ENCODE measurements at places on chromosomes 7 and 10.

GRCh38 chr10:72375585-72375984, 20.9 kb upstream of the DNAJB12 start:
- DNase-seq = no peak

- no peak for DNase-seq
These were observed 619.5 kb upstream of the SEMA3D start for GRCh38 chr7:85806321-85806720.

DNA sequence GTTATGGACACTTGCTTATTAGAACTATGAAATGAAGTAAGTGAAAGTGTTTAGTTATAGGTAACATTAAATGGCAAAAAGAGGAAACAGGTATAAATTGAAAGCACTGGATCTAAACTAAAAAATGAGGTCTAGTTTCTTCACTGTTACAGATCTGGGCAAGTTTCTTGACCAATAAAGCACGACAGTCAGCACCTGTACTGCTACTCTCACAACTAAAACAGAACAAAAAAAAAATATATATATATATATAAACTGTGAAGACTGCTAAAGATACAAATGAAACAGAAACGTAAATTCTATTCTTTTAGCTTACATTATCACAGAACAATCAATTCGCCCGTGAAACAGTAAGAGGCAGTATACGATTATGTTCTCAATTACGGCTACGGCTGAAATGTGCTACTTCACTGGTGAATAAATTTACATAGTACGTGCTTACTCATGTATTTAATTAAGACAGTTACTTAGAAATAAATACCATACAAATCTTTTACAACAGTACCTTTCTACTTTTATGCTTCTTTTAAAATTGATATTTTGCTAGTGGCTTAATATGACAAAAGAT, 4.2 kb downstream of the AHR start:
- no peak for DNase-seq

- no peak for DNase-seq
These were observed 82.7 kb downstream of the RPS24 start for GRCh38 chr10:78116361-78116760.

DNA sequence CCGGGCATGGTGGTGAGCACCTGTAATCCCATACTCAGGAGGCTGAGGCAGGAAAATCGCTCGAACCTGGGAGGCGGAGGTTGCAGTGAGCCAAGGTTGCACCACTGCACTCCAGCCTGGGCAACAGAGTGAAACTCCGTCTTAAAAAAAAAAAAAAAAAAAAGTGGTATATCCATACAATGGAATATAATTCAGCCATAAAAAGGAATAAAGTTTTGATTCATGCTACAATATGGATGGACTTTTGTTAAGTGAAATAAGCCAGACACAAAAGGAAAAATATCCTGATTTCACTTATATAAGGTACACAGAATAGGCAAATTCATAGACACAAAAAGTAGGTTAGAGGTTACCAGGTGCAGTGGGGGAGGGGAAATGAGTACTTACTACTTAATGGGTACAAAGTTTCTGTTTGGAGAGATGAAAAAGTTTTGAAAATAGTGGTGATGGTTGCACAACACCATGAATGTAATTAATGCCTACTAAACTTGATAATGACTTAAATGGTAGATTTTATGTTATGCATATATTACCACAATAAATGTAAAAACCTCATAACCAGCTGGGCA, 53.9 kb downstream of the FGFR2 start:
- no peak for DNase-seq

DNA sequence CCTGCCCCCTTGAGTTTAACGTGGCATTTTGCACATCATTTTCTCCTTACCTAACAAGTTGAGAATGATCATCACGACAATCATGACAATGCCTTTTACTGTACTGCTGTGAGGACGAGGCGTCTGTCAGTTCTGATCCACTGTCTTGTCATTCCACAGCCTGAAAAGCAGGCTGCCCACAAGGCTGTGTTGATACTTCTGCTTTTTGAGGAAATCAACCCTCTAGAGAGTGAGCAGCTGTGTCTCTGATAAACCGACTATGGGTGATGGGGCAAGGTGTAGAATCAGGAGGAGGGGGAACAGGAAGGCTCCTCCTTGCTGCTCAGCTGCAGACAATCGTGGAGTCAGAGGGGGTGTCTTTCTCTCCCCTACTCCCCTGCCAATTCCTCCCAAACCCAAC, 30.6 kb upstream of the C10orf120 start:
- DNase-seq = no peak

- DNase-seq = no peak
These were observed 106.7 kb downstream of the LRMDA start for GRCh38 chr10:75538144-75538543.

DNA sequence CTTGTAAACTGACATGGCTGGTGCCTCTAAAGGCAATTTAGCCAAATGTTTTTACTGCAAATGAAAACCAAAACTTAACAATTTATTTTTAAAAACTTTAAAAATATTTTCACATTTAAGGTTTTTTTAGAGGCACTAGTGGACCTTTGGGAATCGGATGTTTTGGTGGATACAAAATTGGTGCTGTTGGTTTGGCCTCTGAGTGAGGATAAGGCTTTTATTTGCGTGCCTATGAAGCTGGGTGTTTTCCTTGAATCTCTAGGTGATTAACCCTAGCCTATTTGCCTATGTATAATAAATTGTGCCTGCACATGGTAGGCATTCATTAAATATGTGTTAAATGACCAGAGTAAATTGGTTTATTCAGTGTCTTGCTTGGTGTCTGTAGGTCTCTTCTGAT, 2.9 kb upstream of the SGCE start:
- no peak for DNase-seq

DNA sequence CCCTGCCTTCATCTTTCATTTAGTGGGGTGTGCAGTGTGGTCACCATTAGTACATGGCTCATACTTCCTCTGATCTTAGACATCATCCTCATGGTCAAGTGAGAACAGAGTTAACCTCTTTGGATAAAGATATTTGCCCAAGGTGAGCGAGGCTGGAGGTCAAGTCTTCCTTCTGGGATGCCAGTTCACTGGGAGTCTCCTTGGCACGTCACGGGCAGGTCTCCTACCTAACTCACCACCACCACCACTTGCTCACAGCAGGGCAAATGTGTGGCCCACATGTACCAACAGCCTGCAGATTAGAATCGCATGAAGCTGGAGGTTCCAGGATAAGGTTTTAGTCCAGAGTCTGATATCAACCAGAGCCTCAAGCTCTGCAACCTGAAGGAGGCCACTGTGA, 164.6 kb downstream of the USP6NL start:
- DNase-seq = no peak
